Endodermal cell (in vitro differentiated cells): ENCODE measurements at places on chromosomes 2 and 18.
A peak's percentile ranks its signal among the peaks of the same experiment; 100 is the strongest.

DNA sequence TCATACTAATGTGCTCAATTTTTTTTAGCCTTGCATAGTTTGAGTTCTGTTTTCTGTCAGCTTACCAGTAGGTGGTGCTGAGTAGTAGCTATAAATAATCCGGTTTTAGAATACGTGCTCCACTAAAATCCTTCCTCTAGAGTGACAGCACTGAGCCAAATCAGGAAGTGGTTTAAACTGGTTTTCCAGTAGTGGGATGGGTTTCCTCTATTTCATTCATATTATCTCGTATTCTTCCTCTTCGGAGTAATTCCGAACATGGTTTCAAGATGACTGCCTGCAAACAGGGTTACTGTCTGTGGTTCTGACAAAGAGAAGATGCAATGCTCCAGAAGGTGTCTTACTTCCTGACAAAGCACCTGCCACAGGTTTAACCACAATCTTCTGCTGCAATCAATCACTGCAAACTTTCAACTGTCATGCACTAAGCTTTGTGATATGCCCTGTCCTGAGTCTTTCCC is 496.9 kb upstream of the VRK2 start:
- no peak overlapping the region for H3K27ac ChIP-seq
- DNase-seq = no peak
- H3K4me1 ChIP-seq = no peaks in the 10 kb centered on the region

GRCh38 chr2:34806396-34806795 is 1207.3 kb upstream of the FAM98A start:
- H3K4me3 ChIP-seq = no peak overlapping the region
- H3K27me3 ChIP-seq = no peaks in the 10 kb centered on the region
- no peaks in the 10 kb centered on the region for H3K4me1 ChIP-seq
- no peak for DNase-seq
- H3K36me3 ChIP-seq = no peaks in the 10 kb centered on the region

GRCh38 chr2:153105829-153106578 is 372.6 kb downstream of the RPRM start:
- no peak overlapping the region for H3K27ac ChIP-seq
- DNase-seq = no peak
- no peaks in the 10 kb centered on the region for H3K4me1 ChIP-seq
- H3K4me3 ChIP-seq = no peak overlapping the region
- no peaks in the 10 kb centered on the region for H3K36me3 ChIP-seq
- no peaks in the 10 kb centered on the region for H3K27me3 ChIP-seq

GRCh38 chr18:49177812-49178211 is 227.0 kb upstream of the SMAD7 start:
- H3K4me1 ChIP-seq = no peaks in the 10 kb centered on the region
- H3K27ac ChIP-seq = no peak overlapping the region
- no peaks in the 10 kb centered on the region for H3K36me3 ChIP-seq
- H3K4me3 ChIP-seq = no peak overlapping the region
- no peaks in the 10 kb centered on the region for H3K27me3 ChIP-seq

DNA sequence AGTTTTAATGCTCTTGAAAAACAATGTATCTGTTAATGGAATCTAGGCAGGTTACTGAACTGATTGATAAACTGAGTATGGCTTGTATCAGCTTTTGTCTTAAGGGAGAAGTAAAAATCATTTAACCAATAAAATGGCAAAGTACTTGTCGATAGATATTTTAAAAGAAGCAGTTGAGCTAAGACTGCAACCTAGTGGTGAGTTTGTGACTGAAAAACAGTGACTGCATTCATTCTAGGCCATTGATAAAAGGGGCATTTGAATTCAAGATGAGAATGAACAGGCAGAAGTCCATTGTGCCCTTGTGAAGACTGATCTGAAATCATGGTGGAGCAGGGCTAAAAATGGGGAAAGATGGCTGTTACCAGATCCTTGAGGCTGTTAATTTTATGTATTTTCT is 59.4 kb upstream of the MSTN start:
- no peaks in the 10 kb centered on the region for H3K36me3 ChIP-seq
- no peaks in the 10 kb centered on the region for H3K27me3 ChIP-seq
- no peak for DNase-seq
- H3K4me1 ChIP-seq = no peaks in the 10 kb centered on the region
- no peak overlapping the region for H3K4me3 ChIP-seq

GRCh38 chr2:230878599-230879188 is 14.0 kb downstream of the ITM2C start:
- H3K36me3 ChIP-seq = peaks cover 57% of the 10 kb centered on the region
- H3K27me3 ChIP-seq = no peaks in the 10 kb centered on the region
- no peak for DNase-seq
- no peak overlapping the region for H3K27ac ChIP-seq
- no peaks in the 10 kb centered on the region for H3K4me1 ChIP-seq

DNA sequence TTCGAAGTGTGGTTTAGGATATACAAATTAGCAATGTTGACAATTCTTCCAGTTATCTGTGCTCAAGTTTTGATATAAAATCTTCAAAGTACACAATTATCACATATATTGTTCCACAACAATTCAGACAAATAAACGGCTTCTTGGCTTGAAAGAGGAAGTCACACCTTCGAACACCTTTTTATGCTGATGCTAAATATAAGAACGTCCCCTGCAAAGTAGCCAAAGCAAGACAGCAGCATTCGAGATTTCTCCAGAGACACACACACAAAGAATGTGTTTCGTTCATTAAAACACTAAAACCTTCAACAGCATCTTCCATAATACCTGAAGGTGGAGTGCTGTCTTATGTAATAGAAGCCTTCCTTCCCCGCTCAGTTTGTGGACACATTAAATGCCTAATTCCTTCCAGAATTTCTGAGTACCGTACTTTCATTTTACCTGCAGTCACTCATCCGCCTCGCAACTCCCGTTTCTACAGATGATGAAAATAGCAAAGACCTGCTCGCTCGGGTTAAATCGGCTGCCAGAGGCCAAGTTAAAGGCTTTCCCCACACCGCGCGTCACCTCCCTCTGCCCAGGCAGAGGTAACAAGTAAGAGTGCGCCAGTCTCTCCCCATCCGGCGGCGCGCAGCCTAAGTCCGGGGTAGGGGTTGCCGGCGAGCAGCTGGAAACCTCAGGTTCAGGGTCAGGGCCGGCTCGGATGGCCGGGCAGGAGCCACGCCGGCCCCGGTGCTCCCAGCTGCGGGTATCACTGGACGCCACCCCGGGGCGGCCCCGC is 847 bp downstream of the SERPINE2 start:
- H3K36me3 ChIP-seq = peaks cover 28% of the 10 kb centered on the region
- peak; percentile 83 for DNase-seq
- H3K27me3 ChIP-seq = peaks cover under 1% of the 10 kb centered on the region
- H3K4me3 ChIP-seq = peak overlapping the region; percentile 92
- no peaks in the 10 kb centered on the region for H3K4me1 ChIP-seq

- DNase-seq = peak; percentile 67
- no peak overlapping the region for H3K27ac ChIP-seq
- H3K27me3 ChIP-seq = no peaks in the 10 kb centered on the region
- peaks cover 4% of the 10 kb centered on the region for H3K4me1 ChIP-seq
These were observed 138.4 kb upstream of the RIOK3 start for GRCh38 chr18:23314672-23315071.

GRCh38 chr18:55418439-55418838 is 169.6 kb downstream of the TCF4 start:
- H3K4me3 ChIP-seq = no peak overlapping the region
- no peak for DNase-seq
- H3K27ac ChIP-seq = no peak overlapping the region
- H3K4me1 ChIP-seq = peaks cover 3% of the 10 kb centered on the region

DNA sequence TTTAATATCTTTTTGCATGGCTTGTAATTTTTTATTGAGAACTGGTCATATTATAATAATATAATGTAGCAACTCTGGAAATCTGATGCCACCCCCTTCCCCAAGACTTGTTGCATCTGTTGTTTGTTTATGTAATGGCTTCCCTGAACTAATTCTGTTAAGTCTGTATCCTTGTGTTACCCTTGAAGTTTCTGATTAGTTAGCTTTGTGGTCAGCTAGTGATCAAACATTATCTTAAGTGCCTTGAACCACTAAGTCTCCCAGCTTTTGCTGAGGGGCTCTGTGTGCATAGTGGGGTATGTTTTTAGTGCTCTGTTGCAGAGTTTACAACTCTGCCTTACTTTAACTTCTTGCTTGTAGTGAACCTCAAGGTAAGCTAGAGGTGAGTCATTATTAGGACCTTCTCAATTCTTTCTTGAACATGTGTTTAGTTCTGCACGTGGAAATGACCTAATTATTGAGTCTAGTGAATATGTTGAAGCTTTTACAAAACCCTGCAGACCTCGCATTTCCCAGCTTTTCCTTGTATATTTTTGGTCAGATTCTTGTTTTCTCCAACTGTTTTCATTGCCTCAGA is 24.8 kb downstream of the SMCHD1 start:
- no peak overlapping the region for H3K27ac ChIP-seq
- no peak overlapping the region for H3K4me3 ChIP-seq
- peaks cover 3% of the 10 kb centered on the region for H3K4me1 ChIP-seq

DNA sequence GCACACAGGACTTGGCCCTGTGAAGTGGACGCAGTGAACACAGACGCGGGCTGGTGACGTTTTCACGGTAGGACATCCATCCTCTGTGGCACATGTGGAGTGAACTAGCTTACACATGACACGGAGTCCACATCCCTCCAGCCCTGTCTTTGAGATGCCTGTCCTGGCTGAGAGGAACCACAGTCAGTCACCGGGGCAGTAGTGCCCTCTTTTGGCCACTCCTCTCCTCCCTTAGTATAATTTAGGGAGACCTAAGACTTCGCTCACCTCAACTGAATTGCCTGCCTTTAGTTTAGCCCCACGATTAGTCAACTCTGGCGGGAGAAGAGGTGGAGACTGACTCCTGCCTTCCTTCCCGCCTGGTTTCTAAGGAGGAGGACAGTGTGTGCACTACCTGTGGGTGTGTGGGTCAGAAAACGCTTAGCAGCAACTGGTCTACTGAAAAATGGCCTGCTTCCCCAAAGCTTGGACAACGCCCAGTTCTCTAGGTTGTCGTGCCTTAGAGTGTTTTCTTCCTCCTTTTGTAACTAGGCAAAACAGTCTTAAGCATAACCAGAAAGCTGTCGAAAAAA is 70.6 kb downstream of the MBP start:
- H3K4me3 ChIP-seq = no peak overlapping the region
- peak; percentile 74 for DNase-seq
- peaks cover 5% of the 10 kb centered on the region for H3K4me1 ChIP-seq
- no peak overlapping the region for H3K27ac ChIP-seq
- H3K36me3 ChIP-seq = no peaks in the 10 kb centered on the region
